ENCODE measurements at places on chromosomes 11 and 22.
A peak's percentile ranks its signal among the peaks of the same experiment; 100 is the strongest.

- H3K4me1 ChIP-seq: peaks cover 19% of the 10 kb centered on the region
- H3K27ac ChIP-seq: no peak overlapping the region
- no peak overlapping the region for H3K4me3 ChIP-seq
- H3K27me3 ChIP-seq: no peaks in the 10 kb centered on the region
- H3K36me3 ChIP-seq: peaks cover 6% of the 10 kb centered on the region
Observed at GRCh38 chr11:75903276-75903675, 88.3 kb downstream of the UVRAG start.

- H3K27ac ChIP-seq: no peak overlapping the region
- H3K27me3 ChIP-seq: no peaks in the 10 kb centered on the region
- no peak for DNase-seq
- no peak overlapping the region for H3K4me3 ChIP-seq
- peaks cover 13% of the 10 kb centered on the region for H3K4me1 ChIP-seq
Observed at GRCh38 chr22:21937041-21937820, 15.4 kb downstream of the PPM1F start.

GRCh38 chr11:32899438-32899837 lies 6.8 kb downstream of the QSER1 start:
- H3K27ac ChIP-seq: peak overlapping the region; percentile 76
- 0 out of 2 replicates have a peak overlapping the region, but pooled peaks have one; percentile 2 for H3K4me3 ChIP-seq
- no peaks in the 10 kb centered on the region for H3K27me3 ChIP-seq
- no peak for DNase-seq
- peaks cover 7% of the 10 kb centered on the region for H3K36me3 ChIP-seq

DNA sequence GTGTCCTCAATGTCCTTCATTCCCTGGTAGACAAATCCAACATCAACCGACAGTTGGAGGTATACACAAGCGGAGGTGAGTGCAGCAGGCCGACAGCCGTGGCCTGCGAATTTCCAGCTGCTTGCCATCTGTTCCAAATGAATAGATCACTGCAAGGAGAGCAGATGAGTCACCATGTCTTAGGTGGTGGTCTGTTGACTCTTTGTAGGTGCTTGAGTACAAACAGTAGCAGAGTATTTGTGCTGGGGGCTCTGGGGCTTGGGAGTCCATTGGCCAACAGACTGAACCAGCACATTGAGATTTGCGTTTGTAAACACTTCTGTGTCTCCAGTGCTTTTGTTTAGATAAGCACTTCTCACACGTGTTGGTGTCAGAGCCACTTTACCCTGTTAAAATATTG lies 21.1 kb downstream of the EIF3L start:
- no peak overlapping the region for H3K4me3 ChIP-seq
- H3K27me3 ChIP-seq: no peaks in the 10 kb centered on the region
- no peak for DNase-seq
- no peak overlapping the region for H3K27ac ChIP-seq
- no peaks in the 10 kb centered on the region for H3K4me1 ChIP-seq

- H3K36me3 ChIP-seq: no peaks in the 10 kb centered on the region
- H3K4me3 ChIP-seq: no peak overlapping the region
- peaks cover 2% of the 10 kb centered on the region for H3K27me3 ChIP-seq
- no peaks in the 10 kb centered on the region for H3K4me1 ChIP-seq
Observed at GRCh38 chr11:92879086-92879485, 90.4 kb upstream of the MTNR1B start.

DNA sequence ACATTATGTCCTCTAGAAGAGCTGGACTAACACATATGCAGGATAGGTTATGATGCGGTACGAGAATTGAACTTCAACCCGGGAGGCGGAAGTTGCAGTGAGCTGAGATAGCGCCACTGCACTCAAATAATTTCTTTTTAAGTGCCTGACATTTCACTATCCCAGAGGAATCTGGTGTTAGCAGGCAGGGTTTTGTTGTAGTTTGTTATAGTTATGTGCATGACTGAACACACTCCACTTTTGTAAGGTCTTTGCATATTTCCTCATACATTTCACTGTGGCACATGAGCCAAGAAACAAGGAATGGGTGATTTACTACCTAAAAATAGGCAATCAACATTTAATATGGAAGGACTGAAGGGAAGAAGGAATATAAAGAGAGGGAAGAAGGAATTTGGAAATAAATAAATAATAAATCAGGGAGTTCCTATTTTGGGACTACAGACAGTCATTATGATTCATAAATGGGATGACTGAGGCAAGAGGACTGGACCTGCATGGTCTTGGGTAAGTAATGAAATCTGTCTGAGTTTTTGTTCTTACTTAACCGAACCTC lies 8.7 kb upstream of the HIPK3 start:
- no peak overlapping the region for H3K4me3 ChIP-seq
- no peaks in the 10 kb centered on the region for H3K4me1 ChIP-seq
- H3K27ac ChIP-seq: no peak overlapping the region
- DNase-seq: no peak
- no peaks in the 10 kb centered on the region for H3K36me3 ChIP-seq

DNA sequence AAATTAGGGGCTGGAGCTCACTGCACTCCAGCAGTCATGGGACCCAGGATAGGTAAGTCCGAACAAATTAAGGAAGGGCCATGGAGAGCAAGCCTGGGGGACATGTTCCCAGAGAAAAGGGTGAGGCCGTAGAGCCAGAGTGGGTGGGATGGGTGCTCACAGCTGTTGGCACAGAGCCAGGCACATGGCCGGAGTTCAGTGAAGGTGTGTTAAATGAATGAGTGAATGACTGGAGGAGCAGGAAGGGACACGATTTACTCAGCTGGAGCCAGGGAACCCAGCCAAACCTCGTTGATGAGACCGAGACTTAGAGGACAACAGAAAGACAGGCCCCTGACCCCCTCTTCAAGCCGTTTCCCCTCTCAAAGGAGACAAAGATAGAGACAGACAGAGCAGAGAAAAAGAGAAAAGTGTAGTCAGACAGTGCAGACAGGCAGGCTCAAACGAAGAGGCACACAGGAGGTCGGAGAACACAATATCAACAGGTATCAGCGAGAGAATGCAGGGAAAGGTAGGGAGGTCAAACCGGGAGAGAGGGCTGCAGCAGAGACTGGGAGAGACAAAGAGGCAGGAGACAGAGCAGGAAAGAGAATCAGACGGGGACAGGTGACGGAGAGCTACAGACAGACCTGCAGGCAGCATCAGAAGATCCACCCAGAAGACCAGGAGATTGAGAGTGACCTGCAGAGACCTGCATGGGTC lies 590 bp downstream of the SLCO2B1 start:
- no peaks in the 10 kb centered on the region for H3K4me1 ChIP-seq
- DNase-seq: no peak
- H3K27me3 ChIP-seq: no peaks in the 10 kb centered on the region
- H3K36me3 ChIP-seq: no peaks in the 10 kb centered on the region
- H3K27ac ChIP-seq: no peak overlapping the region

GRCh38 chr11:86741839-86742805 lies 58.2 kb upstream of the PRSS23 start:
- no peak for DNase-seq
- no peak overlapping the region for H3K27ac ChIP-seq
- H3K4me3 ChIP-seq: no peak overlapping the region
- no peaks in the 10 kb centered on the region for H3K36me3 ChIP-seq
- H3K27me3 ChIP-seq: no peaks in the 10 kb centered on the region
- no peaks in the 10 kb centered on the region for H3K4me1 ChIP-seq

- DNase-seq: no peak
- H3K4me3 ChIP-seq: no peak overlapping the region
- H3K27me3 ChIP-seq: no peaks in the 10 kb centered on the region
- H3K4me1 ChIP-seq: peaks cover 4% of the 10 kb centered on the region
Observed at GRCh38 chr11:35623621-35624168, 5.4 kb downstream of the FJX1 start.

GRCh38 chr11:29333993-29334775 lies 682.6 kb downstream of the KCNA4 start:
- H3K4me3 ChIP-seq: no peak overlapping the region
- no peaks in the 10 kb centered on the region for H3K27me3 ChIP-seq
- DNase-seq: peak; percentile 31
- no peaks in the 10 kb centered on the region for H3K4me1 ChIP-seq

DNA sequence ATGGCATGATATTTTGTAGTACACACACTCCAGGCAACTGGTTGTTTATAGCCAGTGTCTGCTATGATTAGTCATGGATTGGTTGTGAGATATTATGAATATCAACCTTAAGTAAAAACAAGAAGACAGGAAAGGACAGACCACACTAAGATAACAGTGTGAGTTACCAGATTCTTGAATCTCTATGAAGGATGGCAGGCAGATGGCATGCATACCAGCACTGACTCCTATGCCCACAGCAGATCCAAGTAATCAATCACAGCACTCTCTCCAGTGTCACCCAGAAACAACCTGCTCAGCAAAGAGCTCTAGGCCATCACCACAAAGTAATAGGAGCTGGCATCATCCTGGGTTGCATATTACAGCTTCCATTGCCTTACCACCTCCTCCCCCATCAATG lies 116.6 kb downstream of the GALNT18 start:
- no peak overlapping the region for H3K27ac ChIP-seq
- H3K4me3 ChIP-seq: no peak overlapping the region
- no peaks in the 10 kb centered on the region for H3K4me1 ChIP-seq
- DNase-seq: no peak
- no peaks in the 10 kb centered on the region for H3K36me3 ChIP-seq
- no peaks in the 10 kb centered on the region for H3K27me3 ChIP-seq

DNA sequence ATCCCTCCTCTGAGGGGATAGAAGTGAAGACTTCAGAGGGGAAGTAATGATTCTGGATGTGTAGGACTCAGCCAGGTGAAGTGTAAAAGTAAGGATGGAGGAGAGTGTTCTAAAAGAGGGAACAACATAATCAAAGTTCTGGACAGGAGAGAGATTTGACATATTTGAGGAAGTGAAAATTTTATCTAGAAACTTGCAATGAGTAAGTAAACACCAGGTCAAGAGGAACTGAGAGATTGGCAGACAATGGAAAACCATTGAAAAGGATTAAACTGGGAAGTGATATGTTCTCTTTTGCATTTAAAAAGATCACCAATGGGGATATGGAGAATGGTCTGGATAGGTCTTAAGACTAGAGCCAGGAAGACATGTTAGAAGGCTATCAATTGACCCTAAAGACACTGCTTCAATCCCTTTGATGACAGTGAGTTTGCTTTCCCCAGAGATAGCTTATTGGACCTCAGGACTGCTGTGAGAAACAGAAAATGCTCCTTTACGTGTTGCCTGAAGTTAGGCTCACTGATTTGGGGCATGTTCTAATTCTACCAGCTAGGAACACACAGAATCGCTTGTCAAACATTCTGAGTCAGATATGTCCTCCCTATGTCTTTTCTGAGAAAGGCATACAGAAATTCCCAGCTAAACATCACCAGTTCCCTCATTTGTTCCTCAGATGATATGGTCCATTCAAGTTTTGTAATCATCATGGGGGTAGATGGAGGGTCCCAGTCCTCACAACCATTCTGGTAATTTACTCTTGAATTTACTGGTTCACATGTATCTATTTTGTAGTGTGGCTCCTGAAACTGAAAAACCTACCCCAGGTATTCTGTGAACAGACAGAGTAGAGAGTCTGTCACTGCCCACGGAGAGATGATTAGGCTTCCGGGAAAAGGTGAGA lies 144.9 kb downstream of the MAML2 start:
- DNase-seq: no peak
- H3K4me1 ChIP-seq: peaks cover 41% of the 10 kb centered on the region
- no peaks in the 10 kb centered on the region for H3K27me3 ChIP-seq
- peak overlapping the region; percentile 98 for H3K27ac ChIP-seq
- no peaks in the 10 kb centered on the region for H3K36me3 ChIP-seq
- H3K4me3 ChIP-seq: 0 out of 2 replicates have a peak overlapping the region, but pooled peaks have one; percentile 3
